ENCODE measurements at places on chromosomes 4 and X. TPM values are rescaled to one million over a fixed set of nuclear protein-coding genes. Genes with fewer than 3 reads are reported as not detected.

Gene COMMD8
- 24.0 TPM for total RNA-seq

Gene FGFBP1
- not detected for total RNA-seq

Gene SMIM31
- total RNA-seq, result not detected

Gene AGA
- total RNA-seq, result 18.6 TPM

Gene BMX
- not detected for total RNA-seq

Gene NELFA
- total RNA-seq, result 43.9 TPM

Gene FGF13
- total RNA-seq, result not detected

Gene NAA11
- total RNA-seq, result not detected

Gene RRH
- total RNA-seq, result not detected

Gene CXCL10
- 0.26 TPM for total RNA-seq

GRCh38 chr4:84481077-84481859, 17.8 kb downstream of the NKX6-1 start:
- DNase-seq, result no peak
- no peak overlapping the region for H3K27ac ChIP-seq
- peaks cover 67% of the 10 kb centered on the region for H3K27me3 ChIP-seq
- H3K4me1 ChIP-seq, result peaks cover 12% of the 10 kb centered on the region
- peaks cover 2% of the 10 kb centered on the region for H3K36me3 ChIP-seq

DNA sequence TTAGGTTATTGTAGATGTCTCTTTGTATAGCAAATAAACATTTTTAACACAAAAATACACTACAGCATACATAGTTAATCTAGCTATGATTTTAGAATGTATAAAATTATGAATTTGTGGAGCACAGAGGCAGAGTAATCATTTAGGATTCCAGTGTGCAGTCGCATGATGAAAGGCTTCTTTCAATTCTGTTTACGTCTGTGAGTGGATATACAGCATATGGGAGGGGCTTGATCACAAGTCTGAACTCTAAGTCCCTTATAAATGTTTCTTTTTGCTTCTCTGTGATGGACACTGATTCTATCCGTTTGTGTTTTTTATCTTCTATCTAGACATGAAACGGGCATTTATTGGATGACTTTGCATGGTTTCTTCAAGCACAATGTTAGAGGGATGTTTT, 1239.6 kb upstream of the AGA start:
- H3K4me1 ChIP-seq, result no peaks in the 10 kb centered on the region
- no peaks in the 10 kb centered on the region for H3K27me3 ChIP-seq
- no peak for DNase-seq
- no peak overlapping the region for H3K27ac ChIP-seq
- no peak overlapping the region for H3K4me3 ChIP-seq

DNA sequence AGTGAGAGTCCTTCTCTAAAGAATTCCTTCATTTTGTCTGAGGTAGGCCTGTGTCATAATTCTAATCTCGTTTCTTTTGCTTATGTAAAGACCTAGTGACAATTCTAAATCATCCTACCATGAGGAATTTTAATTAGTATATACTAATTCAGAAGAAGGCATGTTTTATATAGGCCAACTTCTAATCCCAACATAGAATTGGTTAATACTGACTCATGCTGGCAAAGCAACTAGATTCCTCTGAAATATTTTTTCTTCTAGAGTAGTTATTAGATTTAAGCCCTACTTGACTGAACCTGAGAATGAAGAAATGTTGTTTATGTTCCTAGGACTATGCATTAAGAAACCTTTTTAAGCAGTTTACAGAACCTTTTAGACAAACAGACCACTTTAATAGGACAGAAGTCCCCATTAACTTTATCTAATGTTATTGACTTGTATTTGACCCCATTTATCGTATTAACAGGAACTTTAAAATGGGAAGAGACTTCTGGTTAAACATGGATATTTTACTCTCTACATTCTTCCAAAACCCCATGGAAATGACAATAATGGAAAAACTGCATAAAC, 56.1 kb upstream of the EIF1AX start:
- no peak for DNase-seq
- no peak overlapping the region for H3K4me3 ChIP-seq
- H3K27ac ChIP-seq, result no peak overlapping the region
- peaks cover 35% of the 10 kb centered on the region for H3K36me3 ChIP-seq
- H3K4me1 ChIP-seq, result peaks cover 3% of the 10 kb centered on the region

DNA sequence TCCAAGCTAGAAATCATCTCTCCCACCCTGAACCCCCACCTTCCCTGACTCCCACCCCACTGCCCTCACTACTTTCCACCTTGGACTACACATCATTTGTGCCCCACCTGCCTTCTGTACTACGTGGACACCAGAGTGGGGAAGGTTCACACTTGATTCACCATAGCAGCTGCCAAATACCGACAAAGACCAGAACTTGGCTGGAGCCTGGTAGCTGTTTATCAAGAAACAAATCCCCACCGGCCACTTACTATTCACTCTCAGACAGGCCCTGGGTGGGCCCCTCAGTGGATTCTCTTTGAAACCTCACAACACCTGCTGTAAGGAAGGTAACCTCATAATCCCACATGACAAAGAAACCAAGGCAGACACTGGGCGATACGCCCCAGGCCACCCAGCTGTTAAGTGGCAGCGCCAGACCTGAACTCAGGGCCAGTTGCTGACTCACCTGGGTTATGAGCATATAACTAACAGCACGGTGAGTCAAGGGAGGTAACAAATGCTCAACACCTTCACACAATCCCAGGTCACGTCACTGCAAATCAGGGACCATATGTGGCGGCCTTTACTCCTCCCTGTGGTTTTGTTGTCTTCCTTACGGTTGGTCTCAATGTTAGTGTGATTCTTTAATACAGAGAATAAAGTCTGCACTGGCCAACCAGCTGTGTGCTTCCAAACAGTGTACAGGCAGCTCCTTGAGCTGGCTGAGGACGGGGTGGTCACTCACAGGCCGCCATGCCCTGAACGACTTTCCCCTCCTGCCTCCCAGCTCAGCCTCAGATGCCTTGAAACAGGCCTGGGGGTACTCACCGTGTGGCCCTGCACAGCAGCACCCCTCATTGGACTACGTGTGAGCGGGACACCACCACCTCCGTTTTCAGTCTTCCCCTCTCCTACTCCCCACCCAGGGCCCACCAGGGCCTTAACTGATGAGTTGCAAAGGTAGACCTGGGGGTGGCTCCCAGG, 7.5 kb downstream of the WDR1 start:
- H3K4me3 ChIP-seq, result peak overlapping the region; percentile 71
- no peak for DNase-seq
- H3K36me3 ChIP-seq, result peaks cover 58% of the 10 kb centered on the region
- peaks cover 92% of the 10 kb centered on the region for H3K4me1 ChIP-seq
- H3K27me3 ChIP-seq, result no peaks in the 10 kb centered on the region

- no peak overlapping the region for H3K4me3 ChIP-seq
- no peak for DNase-seq
Observed at GRCh38 chrX:53479301-53479700, 45.1 kb upstream of the HSD17B10 start.

DNA sequence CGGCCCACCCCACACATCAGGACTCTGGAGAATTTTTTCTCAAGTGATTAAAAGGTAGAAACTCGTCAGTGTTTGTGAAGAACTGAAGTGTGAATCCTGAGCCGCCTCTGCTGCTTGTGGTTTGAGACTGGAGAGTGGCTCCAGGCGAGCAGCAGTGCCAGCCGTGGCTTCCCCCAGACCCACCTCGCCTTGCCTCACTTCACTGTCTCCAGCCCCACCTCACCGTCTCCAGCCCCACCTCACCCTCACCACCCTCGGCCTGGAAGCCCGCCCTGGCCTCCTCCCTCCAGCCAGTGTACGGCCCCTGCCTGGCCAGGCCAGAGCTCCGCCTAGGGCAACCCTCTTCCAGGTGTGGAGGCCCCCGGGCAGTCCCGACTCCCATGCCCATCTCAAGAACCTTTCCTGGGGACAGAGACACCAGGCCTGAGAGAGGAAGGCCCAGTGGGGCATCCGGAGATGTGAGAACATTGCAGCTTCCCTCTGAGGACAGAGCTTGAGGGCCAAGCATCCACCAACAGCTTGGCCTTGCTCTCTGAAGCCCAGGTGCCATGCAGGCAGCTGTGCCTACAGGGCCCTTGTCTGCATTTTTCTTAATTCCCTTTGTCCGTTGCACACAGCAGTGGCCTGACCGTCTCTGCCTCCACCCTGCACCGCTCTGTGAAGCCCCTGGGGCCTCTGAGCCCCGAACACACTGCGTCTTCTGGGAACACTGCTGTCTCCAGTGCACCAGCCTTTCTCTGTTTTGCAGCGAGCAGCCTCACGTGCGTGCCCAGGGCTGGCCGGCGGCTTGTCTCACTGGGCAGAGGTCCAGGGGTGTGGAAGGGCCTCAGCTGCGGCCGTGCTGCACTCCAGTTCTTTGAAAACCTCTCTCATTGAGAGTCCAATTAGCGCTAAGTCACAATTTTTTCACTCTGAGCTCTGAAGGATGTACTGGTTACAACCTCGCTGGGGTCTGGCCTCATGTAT, 13.8 kb downstream of the SH3BP2 start:
- H3K4me3 ChIP-seq, result no peak overlapping the region
- peaks cover 20% of the 10 kb centered on the region for H3K4me1 ChIP-seq
- no peaks in the 10 kb centered on the region for H3K27me3 ChIP-seq
- no peak for DNase-seq

DNA sequence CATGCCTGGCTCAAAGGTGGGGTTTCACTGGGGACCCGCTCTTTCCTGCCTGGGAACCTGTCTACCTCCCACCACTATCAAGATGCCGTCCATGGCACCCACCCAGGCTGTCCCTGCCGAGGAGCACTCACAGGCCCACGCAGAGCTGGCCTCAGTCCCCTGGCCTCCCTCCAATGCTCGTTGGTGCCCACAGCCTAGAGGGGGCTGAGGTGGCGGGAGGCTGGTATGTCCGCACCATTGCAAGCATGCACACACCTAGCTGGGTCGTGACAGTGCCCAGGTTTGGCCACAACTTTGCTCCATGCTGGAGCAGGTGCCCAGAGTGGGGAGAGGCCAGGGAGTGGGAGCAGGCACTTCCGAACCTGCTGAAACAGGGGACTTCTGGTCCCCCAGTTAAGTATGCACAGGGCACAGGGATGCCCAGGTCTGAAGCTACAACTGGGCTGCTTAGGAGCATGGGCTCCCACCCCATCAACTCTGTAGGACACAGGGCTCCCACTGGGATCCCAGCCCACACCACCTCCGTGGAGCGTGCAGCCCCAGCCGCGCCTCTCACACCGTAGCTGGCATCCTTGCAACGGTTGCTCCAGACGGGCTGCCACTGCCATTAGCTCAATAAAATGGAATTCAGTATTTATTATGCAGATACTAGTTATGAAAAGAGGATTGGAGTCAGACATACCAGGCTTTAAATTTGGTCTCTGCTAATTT, 1376.1 kb upstream of the TENM3 start:
- no peak overlapping the region for H3K4me3 ChIP-seq
- H3K27me3 ChIP-seq, result no peaks in the 10 kb centered on the region
- H3K36me3 ChIP-seq, result no peaks in the 10 kb centered on the region
- DNase-seq, result no peak
- H3K4me1 ChIP-seq, result no peaks in the 10 kb centered on the region

GRCh38 chr4:17091104-17091503, 192.7 kb upstream of the LDB2 start:
- no peak overlapping the region for H3K4me3 ChIP-seq
- H3K36me3 ChIP-seq, result no peaks in the 10 kb centered on the region
- no peak for DNase-seq
- peaks cover 14% of the 10 kb centered on the region for H3K4me1 ChIP-seq

GRCh38 chrX:24928114-24928513, 87.7 kb downstream of the ARX start:
- no peak overlapping the region for H3K27ac ChIP-seq
- H3K4me3 ChIP-seq, result no peak overlapping the region
- DNase-seq, result no peak
- H3K27me3 ChIP-seq, result no peaks in the 10 kb centered on the region
- no peaks in the 10 kb centered on the region for H3K4me1 ChIP-seq

DNA sequence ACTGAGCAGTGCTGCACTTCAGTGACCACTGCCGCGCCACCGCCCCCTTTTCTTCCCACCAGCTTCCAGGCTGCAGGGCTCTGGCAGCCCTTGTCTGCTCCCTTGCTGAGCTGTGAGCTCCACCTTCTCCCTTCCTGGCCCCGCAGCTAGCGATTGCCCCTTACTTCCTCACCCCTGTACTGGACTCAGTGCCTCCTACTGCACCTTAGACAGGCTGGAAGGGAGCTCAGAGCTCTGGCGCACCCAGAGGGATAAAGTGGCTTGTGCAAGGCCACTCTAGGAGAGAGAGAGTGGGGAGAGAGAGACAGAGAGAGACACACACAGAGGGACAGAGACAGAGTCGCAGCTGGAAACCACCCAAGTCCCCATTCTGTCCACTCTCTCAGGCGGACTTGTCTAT, 6.0 kb downstream of the RASL11B start:
- DNase-seq, result no peak
- H3K36me3 ChIP-seq, result peaks cover 4% of the 10 kb centered on the region
- no peak overlapping the region for H3K27ac ChIP-seq
- no peaks in the 10 kb centered on the region for H3K4me1 ChIP-seq

DNA sequence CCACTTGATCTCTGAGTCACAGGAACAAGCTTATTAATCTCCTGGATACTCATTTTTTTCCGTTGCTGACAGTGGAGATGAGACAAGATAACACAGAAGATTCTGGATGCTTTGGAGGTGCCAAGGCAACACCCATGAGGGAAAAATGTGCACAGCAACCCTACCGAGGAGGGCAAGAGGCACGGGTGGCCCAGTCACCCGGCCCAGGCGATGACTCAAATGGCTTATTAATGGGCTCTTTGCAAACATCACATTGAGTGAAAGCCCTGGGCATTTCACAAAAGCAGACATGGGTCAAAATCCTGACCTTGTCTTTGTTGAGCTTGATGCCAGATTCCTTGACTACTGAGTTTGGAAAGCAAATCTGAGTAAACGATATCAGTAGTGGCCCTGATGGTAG, 315.1 kb downstream of the STK32B start:
- H3K4me1 ChIP-seq, result no peaks in the 10 kb centered on the region
- no peak for DNase-seq
- no peaks in the 10 kb centered on the region for H3K36me3 ChIP-seq
- H3K4me3 ChIP-seq, result no peak overlapping the region
- H3K27me3 ChIP-seq, result no peaks in the 10 kb centered on the region
- no peak overlapping the region for H3K27ac ChIP-seq

- H3K27ac ChIP-seq, result peak within 1 kb of the TSS; percentile 90
- peaks cover 4% of the 10 kb centered on the region for H3K27me3 ChIP-seq
- DNase-seq, result peak; percentile 70
- peak within 1 kb of the TSS; percentile 95 for H3K4me3 ChIP-seq
Observed at GRCh38 chr4:145938618-145939440, at the start of gene ZNF827. TSS of gene ZNF827 (minus strand) at chr4:145938823. CDS start at chr4:145938407, 416 bp downstream.

- H3K4me3 ChIP-seq, result no peak overlapping the region
- H3K36me3 ChIP-seq, result no peaks in the 10 kb centered on the region
- no peak overlapping the region for H3K27ac ChIP-seq
- H3K4me1 ChIP-seq, result no peaks in the 10 kb centered on the region
- peaks cover 6% of the 10 kb centered on the region for H3K27me3 ChIP-seq
Observed at GRCh38 chr4:101938836-101939235, 148.3 kb downstream of the BANK1 start.

- H3K36me3 ChIP-seq, result no peaks in the 10 kb centered on the region
- H3K27me3 ChIP-seq, result no peaks in the 10 kb centered on the region
- DNase-seq, result no peak
- H3K4me3 ChIP-seq, result no peak overlapping the region
Observed at GRCh38 chr4:149791851-149792250, 23.8 kb downstream of the IQCM start.
